RWPE2 (cell line): ENCODE measurements at places on chromosomes 6 and 20.

GRCh38 chr20:14561741-14562221 lies 224.4 kb upstream of the FLRT3 start:
- no peak for DNase-seq

DNA sequence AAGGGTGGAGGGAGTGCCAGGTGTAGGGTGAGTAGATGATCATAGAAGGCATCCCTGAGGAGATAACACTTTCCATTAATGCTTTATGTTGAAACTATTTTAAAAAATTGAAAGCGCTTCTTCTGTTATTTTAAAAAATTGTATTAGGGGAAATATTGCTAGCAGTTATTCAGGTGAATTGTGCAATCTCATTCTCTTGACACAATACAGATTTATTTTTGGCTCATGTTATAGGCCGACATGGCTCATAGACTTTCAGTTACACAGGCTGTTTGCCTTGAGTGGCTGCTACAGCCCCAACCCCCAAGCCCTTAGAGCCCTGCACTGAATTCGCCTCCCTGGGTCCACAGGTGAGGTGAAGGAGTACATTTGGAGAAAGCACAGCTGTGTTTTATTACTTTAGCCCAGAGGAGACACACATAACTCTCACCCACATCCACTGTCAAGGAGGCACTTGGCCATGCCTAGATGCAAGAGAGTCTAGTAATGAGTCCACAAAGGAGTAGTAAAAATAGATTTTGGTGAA lies 228.2 kb downstream of the RFPL4B start:
- DNase-seq = no peak

GRCh38 chr20:25126204-25127029 lies 44.5 kb upstream of the VSX1 start:
- no peak for DNase-seq

- DNase-seq = no peak
These were observed 20.8 kb downstream of the ATP9A start for GRCh38 chr20:51747182-51747911.

- no peak for DNase-seq
These were observed 622.6 kb downstream of the RNF144B start for GRCh38 chr6:19009769-19010168.

GRCh38 chr20:5511930-5512329 lies 195.2 kb upstream of the PROKR2 start:
- no peak for DNase-seq

DNA sequence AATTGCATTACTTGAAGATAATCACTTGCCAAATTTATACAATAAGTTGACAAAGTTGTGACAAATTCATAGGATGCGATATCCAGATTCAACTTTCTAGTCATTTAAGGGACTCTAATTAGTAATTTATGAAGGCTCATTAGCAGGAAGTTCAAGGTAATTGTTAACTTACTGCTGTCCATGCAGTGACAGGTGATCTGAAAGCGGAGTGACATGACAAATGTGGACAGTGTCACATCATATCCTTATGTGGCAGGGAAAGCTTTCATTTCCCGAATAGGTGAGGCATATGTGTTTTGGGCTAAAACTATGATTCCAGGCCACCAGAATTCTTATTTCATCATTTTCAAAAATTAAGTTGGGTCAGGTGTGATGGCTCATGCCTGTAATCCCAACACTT lies 115.9 kb upstream of the BMP2 start:
- DNase-seq = no peak

- DNase-seq = no peak
These were observed 42.8 kb upstream of the GLP1R start for GRCh38 chr6:39005774-39006173.

GRCh38 chr6:167517254-167517916 lies 192.5 kb downstream of the TTLL2 start:
- DNase-seq = no peak

DNA sequence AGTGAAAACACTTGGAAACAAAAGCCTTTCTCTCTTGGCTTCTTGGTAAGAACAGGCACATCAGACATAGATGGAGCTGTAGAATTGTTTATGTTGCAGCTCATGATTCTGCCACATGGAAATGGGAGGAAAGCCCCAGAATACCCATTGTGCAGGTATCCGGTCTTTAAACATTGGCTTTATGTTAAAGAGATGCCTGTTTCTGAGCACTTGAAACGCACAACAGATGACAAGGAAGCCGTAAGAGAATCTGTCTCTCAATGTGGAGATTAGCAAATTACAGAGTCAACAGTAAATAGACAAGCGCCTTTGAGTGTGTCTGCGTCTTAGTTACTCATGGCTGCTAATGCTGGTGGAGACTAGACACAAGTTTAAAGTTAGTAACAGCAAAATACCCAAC lies 10.5 kb downstream of the TNFAIP3 start:
- DNase-seq = no peak

DNA sequence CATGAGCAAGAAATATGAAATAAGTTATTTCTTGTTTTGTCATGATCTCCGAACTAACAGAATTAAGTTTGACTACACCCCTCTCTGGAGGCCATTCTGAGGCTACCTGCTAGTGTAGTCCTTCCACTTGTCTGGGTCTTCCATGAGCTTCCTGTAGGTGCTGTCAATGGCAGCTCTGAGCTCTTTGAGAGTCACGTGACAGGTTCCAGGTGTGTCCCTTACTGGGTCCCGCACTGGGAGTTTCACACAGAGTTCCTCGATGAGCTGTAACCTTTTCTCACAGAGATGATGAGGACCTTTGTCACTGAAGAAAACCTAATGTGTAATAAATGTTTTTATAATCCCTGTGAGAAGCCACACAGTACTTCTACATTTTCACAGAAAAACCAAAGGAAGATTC lies 186.6 kb downstream of the SYNE1 start:
- no peak for DNase-seq

- peak; percentile 84 for DNase-seq
These were observed 1.2 kb downstream of the CDH4 start for GRCh38 chr20:61253264-61253639.

DNA sequence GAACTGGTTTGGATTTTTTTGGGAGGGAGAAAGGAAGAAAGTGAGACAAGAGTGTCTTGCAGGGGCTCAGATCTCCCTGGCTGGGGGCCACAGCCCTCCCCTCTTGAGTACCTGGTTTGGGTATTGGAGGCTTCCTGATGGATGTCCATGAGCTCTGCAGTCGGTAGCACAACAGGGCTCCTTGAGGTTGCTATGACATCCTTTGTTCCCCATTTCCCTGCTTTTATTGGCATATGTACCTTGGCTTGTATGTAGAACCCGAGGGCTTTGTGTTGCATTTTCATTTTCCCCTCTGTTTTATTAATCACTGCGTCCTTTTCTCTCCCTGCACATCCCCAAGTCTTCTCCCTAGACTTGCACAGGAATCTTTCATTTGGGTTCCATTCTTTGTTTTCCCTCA lies 355.5 kb upstream of the TSHZ2 start:
- DNase-seq = no peak

GRCh38 chr6:67300430-67301040 lies 1334.5 kb upstream of the ADGRB3 start:
- DNase-seq = no peak

- DNase-seq = no peak
These were observed 68.0 kb upstream of the PIM1 start for GRCh38 chr6:37101991-37102298.

DNA sequence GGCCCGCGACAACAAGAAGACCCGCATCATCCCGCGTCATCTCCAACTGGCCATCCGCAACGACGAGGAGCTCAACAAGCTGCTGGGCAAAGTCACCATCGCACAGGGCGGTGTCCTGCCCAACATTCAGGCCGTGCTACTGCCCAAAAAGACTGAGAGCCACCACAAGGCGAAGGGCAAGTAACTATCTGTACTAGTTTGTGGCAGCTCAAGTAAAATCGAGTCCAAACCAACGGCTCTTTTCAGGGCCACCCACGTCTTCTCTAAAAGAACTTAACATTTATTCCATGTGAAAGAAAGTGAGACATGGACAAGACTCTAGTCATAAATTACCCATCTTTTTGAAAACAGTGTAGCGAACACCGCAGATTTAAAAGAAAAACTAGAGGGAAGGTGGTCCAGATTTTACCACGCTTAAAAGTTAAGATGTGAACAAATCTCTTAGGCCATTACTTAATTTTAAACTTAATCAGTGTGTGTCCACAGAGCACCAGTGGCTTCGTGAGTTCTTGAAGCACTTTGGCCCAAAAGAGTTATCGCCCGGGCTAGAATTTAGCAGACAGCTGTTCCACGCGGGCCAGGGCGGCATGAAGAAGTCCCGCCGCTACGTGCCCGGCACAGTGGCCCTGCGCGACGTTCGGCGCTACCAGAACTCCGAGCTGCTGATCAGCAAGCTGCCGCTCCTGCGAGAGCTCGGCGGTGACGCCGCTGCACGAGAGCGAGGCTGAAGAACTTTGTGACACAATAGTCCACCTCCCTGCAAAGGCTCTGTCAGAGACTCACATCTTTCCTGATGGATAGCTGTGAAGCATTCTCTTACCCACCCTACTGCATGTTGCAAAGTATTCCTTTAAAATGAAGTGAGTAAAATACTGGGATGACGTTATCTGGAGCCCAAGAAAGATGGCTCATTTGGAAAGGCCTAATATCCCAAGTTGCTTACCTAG lies 113.9 kb upstream of the PRSS16 start:
- DNase-seq = peak; percentile 72

DNA sequence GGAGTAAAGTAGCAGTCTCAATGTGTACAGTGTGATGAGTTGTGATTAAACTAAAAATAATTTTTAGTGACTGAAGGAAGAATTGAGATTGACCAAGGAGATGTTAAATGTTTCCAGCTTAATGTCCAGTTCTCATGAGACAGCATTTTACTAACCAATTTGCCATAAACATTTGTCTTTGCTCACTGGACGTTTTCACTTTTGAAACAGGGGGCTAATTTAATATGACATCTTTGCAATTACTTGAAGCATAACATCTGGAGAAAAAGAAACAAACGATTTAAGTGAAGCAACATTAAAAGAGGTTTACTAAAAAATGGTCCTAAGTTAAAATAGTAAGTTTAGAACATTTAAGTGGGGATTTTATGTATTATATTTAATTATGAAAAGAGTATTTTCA lies 443.8 kb downstream of the BCKDHB start:
- DNase-seq = no peak

GRCh38 chr20:59752704-59753460 lies 148.5 kb downstream of the PHACTR3 start:
- DNase-seq = no peak

- no peak for DNase-seq
These were observed 129.6 kb downstream of the SYNDIG1 start for GRCh38 chr20:24598996-24599395.

- DNase-seq = no peak
These were observed 86.8 kb upstream of the SNAP25 start for GRCh38 chr20:10131732-10132345.

GRCh38 chr6:33207552-33208090 lies 679 bp upstream of the RING1 start:
- DNase-seq = no peak

DNA sequence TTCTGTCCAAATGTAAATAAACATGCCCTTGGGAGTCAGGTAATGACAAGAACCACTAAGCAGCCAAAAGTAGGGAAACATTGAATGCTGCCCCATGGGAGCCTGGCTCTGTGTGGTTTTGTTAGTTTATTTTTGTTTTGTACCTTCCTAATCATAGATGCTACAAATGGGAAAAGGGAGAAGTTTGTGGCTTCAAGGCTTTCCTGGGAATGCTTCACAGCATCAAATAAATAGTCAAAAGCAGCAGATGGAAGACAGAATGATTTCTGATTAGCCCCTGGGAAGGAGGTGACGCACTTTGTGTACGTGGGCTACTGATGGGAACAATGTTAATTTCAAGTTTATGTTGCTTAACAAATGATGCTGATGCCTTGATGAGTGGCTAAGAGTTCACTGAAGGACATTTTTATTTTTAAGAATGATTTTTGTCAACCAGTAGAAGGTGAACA lies 532.7 kb downstream of the BCKDHB start:
- no peak for DNase-seq

GRCh38 chr6:158487495-158487894 lies 72.4 kb upstream of the TMEM181 start:
- no peak for DNase-seq

DNA sequence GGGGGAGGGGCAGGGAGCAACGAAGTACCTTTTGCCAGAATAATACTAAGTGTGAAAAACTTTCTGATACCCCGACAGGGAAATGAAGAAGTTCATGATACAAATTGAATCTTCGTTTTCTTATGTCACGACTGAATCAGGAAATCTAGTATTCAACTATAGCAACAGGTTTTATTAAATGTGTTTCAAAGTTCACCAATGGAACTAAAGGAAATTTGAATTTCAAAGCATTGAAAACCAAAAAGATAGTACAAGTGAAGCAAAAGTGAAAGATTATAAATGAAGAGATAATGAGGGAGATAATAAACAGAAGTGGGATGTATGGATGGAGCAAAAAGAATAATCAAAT lies 333.2 kb downstream of the ADGRB3 start:
- DNase-seq = no peak

DNA sequence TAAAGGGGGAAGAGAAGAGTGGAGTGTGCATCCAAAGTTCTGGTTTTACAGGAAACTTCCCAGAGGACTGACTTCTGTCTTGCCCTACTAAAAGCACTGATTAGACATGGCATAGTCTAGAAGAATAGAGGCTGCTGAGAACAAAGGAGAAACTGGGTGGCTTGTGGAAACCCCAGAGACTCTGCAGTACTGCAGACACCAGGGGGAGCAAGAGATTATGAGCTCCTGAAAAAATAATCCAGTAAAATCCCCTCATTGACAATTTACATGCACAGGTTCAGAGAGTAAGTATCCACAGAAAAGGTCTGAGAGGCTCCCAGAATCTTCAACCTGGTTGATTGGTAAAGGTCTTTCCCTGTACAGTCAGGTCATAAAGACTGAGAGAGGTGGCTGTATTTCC lies 48.7 kb upstream of the CLVS2 start:
- no peak for DNase-seq

- DNase-seq = no peak
These were observed 17.5 kb upstream of the PANK2 start for GRCh38 chr20:3871550-3872265.

GRCh38 chr20:62201173-62202082 lies 18.6 kb downstream of the MTG2 start:
- peak; percentile 86 for DNase-seq

DNA sequence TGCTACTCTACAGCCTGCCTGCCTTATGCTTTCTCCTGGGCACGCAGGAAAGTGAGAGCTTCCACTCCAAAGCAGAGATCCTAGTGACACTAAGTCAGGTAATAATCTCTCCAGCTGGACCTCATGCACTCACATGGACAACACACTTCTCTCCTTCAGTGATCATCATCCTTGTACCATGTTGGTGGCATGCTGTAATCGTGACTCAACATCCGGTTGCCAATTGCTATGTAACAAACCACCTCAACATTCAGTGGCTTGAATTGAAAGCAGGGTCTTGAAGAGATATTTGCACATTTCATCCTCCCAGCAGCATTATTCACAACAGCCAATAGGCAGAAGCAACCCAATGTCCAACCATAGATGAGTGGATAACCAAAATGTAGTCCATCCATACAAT lies 40.3 kb upstream of the PPP1R3G start:
- DNase-seq = no peak
